ENCODE measurements at places on chromosomes 4 and X.
A peak's percentile ranks its signal among the peaks of the same experiment; 100 is the strongest.

DNA sequence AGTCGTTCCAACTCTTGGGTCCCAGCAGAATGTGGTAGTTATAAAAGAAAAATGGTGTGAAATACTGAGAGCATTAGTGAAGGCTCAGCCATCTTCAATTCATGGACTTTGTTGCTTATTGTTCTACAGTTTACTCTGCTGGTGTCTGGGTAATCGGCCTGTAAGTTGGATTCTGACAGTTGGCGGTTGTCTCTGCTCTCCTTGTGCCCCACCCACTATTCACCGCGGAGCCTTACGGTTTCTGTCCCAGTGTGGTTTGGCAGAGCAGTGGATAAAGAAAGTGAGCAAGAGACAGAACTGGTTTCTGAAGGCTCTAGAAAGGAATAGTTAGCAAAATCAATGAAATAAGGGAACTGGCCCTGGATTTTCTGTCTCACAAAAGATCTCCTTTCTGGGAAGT, 9.1 kb downstream of the LONRF3 start:
- no peak for DNase-seq

GRCh38 chrX:73916931-73917667, 354.1 kb downstream of the CHIC1 start:
- DNase-seq = peak; percentile 32

DNA sequence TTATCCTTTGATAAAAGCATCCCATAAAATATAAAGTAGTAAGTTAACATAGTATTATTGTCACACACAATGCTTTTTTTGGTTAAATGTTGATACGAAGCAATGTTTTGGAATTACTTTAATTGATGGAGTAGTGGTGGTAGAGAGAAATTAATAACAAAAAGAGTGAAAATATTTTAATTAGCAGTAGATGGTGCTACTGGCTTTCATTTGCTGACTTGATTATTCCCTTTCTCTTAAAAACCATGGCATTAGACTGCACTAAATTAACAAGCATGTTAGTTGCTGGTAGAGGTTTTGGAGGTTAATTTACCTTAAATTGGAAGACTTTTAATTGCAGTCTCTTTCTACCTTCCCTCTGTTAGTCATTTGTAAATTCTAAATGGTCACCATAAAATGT, 8.9 kb upstream of the DCK start:
- no peak for DNase-seq

DNA sequence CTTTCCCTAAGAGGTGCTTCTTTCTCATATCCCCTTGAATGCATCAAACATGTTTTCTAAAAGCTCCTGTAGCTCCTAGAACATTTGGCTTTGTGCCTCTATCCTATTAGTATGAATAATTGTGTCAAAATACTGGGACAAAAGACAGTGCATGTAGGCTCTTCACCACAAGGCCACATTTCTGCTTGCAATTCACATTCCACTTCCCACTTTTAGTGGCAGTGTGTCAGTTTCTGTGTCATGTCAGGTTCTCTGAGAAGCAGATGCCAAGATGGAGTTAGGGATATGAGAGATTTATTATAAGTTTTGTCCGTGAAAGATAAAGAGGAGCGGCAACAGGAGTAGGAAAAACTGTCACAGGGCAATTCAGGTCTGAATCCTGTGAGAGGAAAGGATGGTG, 61.3 kb upstream of the GPRIN3 start:
- no peak for DNase-seq

DNA sequence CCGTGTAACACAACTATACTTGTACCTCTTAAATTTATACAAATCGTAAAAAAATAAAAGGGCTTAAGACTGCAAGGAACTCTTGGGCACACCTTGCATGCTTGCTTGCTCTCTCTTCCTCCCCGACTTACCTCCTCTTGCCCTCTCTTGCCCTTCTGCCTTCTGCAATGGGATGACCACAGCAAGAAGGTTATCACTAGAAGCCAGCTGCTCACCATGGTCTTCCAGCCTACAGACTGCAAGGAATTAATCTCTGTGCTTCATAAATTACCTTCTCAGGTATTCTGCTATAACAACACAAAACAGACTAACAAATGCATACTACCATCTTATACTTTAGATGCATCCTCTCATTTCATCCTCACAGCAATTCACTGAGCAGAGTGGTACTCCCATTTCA, 92.1 kb downstream of the MRPL1 start:
- DNase-seq = no peak

GRCh38 chr4:20266215-20267082, 14.7 kb downstream of the SLIT2 start:
- no peak for DNase-seq

GRCh38 chr4:17788956-17789355, 7.5 kb upstream of the FAM184B start:
- DNase-seq = no peak

GRCh38 chr4:54731552-54731951, 73.8 kb downstream of the KIT start:
- no peak for DNase-seq

DNA sequence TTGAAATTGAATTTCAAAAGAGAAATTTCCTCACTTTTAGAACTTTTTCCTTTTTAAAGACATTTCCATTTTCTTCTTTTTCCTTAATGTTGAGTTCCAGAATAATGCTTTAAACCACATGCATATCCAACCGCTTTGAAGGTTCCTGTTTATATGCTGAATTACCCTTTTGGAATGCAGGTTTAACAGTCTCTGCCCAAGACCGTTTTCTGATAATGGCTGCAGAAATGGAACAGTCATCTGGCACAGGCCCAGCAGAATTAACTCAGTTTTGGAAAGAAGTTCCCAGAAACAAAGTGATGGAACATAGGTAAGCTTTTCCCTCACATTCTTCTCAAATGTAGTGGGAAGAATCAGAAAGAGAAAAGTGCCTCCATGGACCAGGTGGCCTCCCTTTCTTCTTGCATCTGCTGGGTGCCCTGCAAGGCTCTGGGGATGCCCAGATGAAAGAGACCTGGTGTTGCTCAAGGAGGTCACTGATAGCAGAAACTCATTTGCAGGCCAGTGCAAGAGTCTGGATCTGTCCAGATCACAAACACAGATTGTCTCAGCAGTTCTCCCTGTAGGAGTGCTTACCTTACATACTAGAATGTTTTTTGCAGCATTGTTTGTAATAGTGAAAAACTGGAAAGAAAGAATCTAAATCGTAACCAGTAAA, 42.9 kb downstream of the MOSPD2 start:
- no peak for DNase-seq

- DNase-seq = peak; percentile 76
These were observed 2.1 kb downstream of the LEF1 start for GRCh38 chr4:108166441-108167315.

GRCh38 chrX:4263030-4263803, 549.8 kb upstream of the PRKX start:
- DNase-seq = peak; percentile 6

- DNase-seq = no peak
These were observed 88.2 kb downstream of the TMA16 start for GRCh38 chr4:163582703-163583102.

DNA sequence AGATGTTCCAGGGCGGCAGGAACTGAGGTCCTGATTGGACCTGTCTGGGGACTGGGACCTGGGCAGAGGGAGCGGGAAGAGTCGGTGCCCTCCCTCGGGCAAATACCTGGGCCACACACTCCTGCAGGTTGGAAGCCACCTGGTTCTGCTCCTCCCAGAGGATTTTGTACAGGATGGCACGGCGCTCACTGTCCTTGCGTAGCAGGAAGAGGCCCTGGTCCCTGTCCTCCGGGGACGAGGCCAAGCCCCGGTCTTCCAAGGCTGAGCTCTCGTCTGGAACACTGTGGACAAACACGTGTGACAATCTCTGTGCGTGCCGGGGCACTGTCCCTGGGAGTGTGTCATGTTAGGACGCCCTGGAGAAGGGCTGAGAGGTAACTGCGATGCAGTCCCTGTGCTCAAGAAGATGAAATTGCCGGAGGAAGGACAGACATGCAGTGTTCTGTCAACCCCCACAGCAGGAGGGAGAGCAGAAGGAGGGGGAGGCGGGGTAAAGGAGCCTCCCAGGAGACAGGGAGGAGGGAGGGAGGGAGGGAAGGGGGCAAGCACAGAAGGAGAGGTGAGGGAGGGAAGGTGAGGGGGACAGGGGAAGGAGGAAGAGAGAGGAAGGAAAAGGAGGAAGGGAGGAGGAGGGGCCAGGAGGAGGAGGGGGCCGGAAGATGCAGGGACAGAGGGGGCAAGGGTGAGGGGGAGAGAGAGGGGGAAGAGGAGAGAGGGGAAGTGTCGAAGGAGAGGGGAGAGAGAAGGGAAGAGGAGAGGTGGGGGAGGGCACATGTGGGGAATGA, 29.0 kb downstream of the PDHA1 start:
- DNase-seq = peak; percentile 76

DNA sequence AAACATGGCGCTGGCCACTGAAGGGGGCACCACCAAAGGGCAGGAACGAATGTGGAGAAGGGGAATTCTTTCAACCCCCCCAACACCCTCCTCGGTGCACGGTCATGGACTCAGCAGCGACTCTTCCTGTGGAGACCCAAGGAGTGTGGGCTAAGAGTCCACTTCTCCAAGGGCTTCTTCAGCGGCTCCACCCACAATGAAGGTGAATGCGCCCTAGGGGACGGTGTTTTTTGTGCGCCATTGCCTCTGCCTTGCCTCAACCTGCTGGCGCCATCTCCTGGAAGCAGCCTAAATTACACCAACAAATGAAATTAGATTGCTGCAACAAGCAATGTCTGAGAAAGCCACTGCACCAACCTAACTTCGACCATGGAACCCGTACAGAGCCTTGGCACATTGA, 169.2 kb upstream of the MAGEB18 start:
- peak; percentile 37 for DNase-seq

DNA sequence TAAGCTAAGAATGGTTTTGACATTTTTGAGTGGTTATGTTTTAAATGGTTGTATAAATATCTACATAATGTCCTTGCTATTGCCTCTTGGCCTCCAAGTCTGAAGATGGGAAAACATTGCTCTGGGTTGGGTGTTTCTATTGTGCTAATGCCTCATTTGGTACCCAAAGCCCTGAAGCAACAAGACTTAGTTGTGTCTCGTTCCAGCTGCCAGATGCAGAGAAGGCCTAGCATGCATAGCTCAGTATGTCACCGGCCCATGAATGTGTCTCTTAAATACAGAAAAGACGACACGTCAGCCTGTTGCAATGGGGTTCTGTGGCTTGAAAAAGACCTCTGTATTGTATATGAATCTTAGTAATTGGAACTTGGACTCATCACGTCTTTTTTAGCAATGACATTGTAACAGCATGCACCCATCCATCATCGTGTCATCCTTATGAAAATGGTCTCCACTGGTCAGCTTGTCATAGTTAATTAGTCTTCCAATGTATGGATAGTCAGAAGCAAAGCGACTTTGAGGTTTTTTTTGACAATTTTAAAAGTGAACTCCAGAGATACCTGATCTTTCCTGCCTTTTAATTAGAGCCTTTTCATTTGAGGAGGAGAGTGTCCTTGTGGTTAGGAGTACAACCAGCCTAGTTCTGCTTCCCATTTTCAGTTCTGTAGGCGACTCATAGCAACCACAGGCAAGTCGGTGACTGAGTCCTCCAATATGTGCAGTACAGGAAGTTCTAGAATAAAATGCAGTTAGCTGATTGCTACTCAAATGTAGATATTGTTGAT, 126.4 kb upstream of the GATB start:
- no peak for DNase-seq

GRCh38 chr4:6456450-6456849, 16.0 kb downstream of the PPP2R2C start:
- DNase-seq = no peak

DNA sequence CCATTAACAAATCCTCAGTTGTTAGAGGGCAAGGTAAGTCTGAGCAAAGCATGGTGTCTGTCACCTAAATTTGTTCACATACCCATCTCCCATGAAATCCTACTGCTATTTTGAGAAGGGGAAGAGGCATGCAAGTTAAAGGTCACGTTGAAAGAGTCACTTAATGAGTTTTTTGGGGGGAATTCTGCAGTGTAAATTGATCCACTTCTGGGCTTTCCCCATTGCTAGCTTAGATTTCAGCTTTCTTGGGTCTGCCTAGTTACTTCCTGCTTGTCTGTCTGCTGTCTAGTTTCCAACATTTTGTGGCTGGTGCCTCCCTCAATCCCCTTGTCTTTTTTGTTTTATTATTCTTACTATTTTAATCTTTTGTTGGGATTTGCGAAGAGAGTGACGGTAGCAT, 32.0 kb downstream of the CEP135 start:
- no peak for DNase-seq

- DNase-seq = no peak
These were observed 61.3 kb downstream of the ANTXR2 start for GRCh38 chr4:80011636-80012236.

- DNase-seq = no peak
These were observed 81.6 kb downstream of the RBPJ start for GRCh38 chr4:26402458-26402857.

DNA sequence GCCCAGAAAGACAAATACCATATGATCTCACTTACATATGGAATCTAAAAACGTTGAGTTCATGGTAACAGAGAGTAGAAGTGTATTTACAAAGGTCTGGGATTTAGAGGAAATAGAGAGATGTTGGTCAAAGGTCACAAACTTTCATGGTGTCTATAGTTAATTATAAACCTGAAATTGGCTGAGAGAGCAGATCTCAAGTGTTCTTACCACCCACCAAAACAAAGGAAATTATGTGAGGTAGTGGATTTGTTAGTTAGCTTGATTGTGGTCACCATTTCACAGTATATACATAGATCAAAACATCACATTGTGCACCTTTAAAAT, 186.8 kb downstream of the NWD2 start:
- no peak for DNase-seq

GRCh38 chrX:113059714-113060113, 219.1 kb upstream of the AMOT start:
- no peak for DNase-seq

- DNase-seq = no peak
These were observed 1174.4 kb upstream of the PCDH10 start for GRCh38 chr4:131974730-131975129.

DNA sequence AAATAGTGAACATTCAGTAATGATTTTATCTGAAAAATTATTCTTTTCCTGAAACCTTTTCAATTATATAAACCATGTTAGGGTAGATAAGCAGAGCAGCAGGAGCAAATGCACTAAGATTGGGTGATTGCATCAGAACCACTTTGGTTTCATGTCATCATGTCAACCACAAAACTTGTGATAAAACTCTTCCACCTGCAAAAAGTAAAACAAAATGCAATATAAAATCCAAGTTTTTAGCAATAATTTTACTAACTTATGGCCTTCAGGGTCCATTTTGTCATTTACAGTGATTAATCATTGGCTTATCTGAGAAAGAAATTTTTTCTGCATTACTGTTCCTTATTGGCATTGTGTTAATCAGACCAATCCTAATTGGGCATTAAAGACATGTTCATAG, 42.4 kb downstream of the NHS start:
- DNase-seq = no peak

GRCh38 chr4:7772711-7773385, 166.8 kb downstream of the AFAP1 start:
- peak; percentile 85 for DNase-seq

DNA sequence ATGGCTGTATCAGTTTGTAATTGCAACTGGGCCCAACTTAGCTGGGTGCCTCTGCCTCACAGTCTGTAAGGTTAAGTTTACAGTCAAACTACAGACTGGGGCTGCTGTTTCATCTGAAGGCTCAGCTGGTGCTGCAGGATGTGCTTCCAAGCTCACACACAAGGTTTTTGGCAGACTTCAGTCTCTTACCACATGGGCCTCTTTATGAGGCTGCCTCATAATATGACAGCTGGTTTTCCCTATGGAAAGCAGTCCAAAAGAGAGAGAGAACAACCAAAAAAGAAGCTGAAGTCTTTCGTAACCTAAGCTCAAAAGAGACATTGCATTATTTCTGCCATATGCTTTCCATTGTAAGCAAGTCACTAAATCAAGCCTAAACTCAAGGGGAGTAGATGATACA, 271.7 kb downstream of the DCTD start:
- DNase-seq = no peak

GRCh38 chr4:88949605-88950004, 107.4 kb downstream of the FAM13A start:
- DNase-seq = no peak

All from H7 (cell line).